Activated CD8-positive, alpha-beta T cell treated with anti-CD3 and anti-CD28 coated beads, Interleukin-2, amount 10 ng/mL, durations not matched to agents 7 days and 5 days (primary cell): ENCODE measurements at places on chromosomes 3 and 15.
A peak's percentile ranks its signal among the peaks of the same experiment; 100 is the strongest.

DNA sequence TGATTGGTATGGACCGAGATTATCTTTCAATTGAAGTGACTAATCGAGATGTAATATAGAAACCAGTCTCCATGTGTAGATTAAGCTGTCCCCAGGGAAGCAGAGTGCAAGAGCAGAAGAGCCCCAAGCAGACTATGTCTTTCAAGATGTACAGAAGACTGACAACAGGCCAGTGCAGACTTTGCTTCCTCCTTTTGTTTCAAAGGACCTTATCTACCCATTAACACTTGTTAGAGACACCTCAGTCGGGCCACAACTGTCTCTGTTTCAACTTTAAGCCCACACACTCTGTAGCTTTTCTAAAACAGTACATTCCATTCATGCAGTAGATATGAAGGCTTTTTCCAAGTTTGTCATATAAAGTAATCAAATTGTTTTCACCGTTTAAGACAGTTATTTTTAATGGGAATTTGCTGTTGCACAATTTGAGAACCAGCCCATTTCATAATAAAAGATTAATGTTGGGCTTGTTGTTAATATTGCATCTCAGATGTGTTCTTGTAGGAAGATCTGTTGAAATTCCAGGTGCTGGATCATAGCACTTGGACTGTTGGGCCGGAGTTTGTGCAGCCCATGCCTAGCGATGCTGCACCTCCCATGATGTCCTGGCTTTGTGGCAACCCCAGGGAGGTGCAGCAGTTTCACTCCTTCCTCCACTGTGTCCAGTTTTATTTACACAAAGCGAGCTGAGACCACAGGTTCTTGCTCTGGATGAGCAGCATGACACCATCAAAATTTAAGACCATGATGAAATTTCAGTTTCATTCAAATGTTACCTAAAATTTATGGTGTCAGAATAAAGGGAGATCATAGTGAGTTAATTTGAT is 12.4 kb downstream of the GORASP1 start:
- DNase-seq: no peak

GRCh38 chr3:188954590-188955208 is 217.1 kb upstream of the TPRG1 start:
- peak; percentile 80 for DNase-seq

GRCh38 chr3:109819734-109820133 is 482.4 kb upstream of the DPPA4 start:
- DNase-seq: no peak

DNA sequence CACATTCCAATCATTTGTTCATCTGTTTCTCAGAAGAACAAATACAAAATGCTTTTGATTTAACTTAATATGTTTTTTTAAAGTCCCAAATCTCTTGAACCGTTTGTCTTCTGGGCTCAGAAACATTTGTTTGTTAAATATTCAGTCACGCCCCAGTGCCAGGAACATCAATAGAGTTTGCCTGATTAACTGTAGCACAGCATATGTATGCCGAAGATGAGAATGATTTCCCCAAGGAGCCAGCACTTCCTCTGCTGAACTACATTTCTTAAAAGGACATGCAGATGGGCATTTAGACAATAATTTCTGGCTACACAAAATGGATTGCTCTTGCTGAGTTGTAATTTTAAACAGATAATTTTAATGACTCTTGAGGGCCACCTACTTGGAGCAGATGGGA is 191.6 kb upstream of the FAM3D start:
- DNase-seq: no peak

DNA sequence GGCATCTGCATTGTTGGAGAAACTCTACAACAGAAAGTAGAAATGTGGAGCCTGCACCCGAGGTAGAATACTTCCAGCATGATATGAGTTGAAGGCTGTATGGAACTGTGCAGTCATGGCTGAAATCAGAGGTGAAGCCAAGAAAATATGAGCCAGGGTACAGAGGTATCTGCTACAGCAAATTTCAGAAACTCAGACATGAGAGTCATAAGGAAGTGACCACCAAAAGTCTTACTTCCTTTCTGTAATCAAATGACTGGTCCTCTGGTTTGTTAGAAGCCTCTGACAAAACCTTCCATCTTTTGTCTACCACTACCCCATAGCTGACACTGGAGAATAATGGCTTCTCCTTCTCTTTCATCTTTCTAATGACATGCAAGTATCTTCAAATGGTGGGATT is 159.4 kb downstream of the TMEM108 start:
- DNase-seq: no peak

DNA sequence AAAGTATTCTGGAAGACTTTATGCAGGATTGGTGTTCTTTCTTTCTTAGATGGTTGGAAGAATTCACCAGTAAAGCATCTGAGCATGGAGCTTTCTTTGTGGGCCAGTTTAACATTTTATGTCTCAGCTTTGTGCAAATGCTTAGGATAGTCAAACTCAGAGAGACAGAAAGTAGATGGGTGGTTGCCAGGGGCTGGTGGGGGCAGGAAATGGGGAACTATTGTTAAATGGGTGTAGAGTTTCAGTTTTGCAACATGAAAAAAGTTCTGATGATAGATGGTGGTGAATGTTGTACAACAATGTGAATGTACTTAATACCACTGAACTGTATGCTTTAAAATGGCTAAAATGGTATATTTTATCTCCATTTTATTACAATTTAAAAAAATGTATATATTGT is 24.8 kb downstream of the SPCS1 start:
- no peak for DNase-seq

DNA sequence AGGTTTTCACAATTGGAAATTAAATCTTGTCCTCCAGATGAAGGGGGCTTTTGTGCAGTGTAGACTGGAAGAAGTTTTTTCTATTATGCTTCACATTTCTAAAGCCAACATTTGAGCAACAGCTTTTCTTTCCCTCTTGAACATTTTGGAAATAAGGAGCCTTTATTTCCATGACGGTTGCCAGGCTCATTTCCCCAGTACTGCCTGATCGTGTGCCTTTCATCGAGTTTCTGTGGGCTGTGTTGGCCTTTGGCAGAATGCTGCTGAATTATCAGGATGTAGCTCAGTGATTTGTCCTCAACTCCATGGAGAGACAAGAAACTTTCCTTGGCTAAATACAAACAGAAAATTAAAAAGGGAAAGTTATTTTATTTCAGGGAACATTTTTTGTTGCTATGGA is 314.8 kb upstream of the LRRC3B start:
- DNase-seq: no peak

DNA sequence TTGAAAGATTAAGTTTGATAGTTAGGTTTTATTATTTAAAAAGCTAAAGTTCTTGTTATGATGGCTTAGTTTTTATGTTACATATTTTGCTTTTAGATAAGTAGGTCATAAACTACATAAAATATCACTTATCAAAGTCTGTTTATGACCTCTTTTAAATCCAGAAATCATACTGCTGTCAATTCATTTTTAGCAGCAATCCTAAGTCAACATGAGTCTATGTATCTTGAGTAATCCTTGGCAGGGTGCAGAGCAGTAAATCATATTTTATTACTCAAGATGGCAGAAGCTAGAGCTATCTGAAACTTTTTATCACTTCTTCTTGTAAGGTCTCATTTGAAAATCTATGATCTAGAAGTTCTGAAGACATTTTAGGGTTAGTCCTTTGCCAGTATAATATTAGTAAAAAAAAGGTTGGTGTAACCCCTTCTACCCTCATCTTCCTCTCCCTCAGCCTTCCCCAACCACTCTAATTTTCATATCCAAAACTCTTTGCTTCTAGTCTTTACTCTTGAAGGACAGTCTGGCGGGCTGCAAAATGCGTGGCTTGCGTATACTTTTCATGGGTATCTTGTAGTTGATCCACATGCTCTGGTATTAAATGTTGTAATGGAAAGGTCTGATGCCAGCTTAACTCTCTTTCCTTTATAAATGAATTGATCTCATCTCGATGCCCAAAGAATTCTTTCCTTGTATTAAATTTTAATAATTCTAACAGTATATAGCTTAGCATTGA is 134.0 kb upstream of the THRB start:
- no peak for DNase-seq

GRCh38 chr15:75065851-75066509 is 42.6 kb downstream of the PPCDC start:
- no peak for DNase-seq

DNA sequence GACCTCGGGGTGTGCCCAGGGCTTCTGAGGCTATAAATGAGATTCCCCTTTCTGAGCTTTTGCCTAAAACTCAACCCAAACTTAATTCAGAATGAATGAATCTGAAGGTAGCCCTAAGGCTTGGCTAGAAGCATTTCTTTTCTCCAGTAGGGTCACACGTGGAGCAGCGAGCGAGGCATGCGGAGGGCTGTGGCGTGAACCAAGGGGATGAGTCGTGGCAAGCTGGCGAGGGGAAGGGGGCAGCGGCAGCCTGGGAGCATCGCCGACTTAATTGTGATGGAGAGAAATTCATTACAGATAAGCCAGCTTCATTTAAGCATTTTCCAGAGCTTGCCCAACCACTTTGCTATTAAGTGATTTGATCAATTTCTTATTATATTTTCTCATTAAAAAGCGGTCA is 79.9 kb downstream of the CHSY1 start:
- no peak for DNase-seq

- no peak for DNase-seq
Observed at GRCh38 chr15:39661776-39662175, 80.9 kb downstream of the THBS1 start.

DNA sequence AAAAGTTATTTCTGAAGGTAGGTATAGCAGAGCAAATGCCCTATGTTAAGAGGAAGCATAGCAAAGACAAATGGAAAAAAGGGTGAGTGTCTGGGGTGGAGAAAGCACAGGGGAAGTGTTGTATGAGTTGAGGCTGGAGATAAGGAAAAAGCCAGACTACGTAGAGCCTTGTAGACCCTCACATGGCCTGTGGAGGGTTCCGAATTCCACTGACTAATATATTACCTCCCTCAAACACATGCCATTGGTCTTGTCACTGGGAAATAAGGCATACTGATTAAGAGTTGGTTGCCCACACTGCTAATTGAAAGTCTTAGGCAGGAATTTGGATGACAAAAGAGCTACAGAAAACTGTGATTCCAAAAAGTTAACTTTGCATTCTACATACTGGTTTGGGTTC is 65.2 kb downstream of the TRAT1 start:
- DNase-seq: no peak

DNA sequence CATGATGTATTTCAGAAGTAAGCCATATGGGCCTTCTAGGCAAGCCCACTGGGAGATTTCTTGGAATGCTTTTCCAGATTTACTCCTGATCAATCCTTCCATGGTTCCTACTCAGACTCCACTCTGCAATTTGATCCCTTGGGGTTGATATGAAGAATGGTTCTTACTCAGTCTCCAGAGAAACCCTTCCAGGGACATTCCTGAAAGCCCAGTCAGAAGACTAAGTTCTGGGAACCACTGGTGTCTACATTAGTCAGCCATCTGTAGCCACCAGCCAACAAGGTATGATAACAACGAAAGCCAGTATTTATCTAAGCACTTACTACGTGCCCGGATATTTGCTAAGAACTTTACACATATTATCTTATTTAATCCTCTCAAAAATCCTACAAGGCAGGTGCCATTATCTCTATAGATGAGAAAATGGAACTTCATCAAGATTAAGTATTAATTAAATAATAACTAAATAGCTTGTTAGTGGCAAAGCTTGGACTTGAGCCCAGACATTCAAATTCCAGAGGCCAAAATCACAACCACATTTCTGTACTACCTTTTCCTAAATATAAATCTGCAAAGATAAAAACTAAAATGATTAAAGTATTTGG is 32.7 kb downstream of the ZNF385D start:
- no peak for DNase-seq

GRCh38 chr3:29203851-29204250 is 77.0 kb upstream of the RBMS3 start:
- DNase-seq: no peak

DNA sequence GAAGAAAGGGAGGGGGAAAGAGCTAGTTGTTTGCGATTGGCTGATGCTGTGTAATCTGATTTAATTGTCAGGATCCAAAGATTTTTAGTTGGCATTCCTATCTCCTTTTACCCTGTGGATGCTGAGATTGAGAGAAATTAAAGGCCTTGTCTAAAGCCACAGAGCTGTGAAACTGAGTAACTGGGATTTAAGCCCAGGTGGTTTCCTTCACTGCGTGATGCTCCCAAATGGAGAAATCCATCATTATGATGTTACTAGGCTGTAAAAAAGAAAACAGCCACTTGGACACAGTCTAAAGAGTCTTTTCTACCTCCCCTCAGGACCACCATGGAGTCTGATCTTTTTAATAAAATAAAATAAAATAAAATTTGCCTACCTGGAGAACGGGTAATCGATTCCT is 883.0 kb upstream of the NR2F2 start:
- DNase-seq: no peak

DNA sequence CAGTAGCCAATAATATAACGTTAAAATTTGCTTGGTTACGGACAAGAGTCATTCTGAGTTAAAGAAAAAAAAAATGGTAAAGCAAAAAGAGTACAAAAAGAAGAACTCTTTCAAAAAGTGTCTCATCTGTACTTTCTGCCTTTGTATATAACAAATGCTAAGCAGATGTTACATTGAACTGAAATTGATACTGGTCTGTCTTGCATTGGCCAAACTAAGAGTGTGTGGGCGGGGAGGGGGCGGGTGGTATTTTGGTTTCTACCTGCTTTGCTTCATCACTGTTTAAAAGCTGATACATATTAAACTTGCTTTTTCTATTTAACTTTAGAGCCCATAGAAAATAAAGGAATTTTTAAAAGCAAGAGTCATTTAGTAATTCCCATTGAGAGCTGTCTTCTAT is 215.0 kb upstream of the THBS1 start:
- DNase-seq: no peak

- no peak for DNase-seq
Observed at GRCh38 chr3:159059395-159059794, 257.5 kb downstream of the MFSD1 start.

- no peak for DNase-seq
Observed at GRCh38 chr3:98985431-98985830, 83.9 kb upstream of the DCBLD2 start.

DNA sequence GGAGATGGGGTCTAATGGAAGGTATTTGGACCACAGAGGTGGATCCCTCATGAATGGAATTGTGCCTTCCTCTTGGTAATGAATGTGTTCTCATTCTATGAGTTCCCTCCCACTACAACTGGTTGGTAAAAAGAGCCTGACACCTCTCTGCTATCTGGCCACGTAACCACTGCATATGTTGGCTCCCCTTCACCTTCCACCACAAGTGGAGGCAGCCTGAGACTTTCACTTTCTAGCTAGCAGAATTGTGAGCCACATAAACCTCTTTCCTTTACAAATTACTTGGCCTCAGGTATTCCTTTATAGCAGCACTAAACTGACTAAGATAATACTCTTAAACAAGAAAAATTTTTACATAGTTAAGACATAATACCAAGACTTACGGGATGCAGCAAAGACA is 155.3 kb downstream of the NR1I2 start:
- DNase-seq: peak; percentile 79

- DNase-seq: no peak
Observed at GRCh38 chr3:175477651-175478224, 618.6 kb downstream of the NAALADL2 start.

GRCh38 chr3:158249183-158249582 is 139.3 kb downstream of the RSRC1 start:
- no peak for DNase-seq

GRCh38 chr15:49628379-49628778 is 7.5 kb downstream of the DTWD1 start:
- no peak for DNase-seq
